ENCODE measurements at places on chromosomes 4 and X.

DNA sequence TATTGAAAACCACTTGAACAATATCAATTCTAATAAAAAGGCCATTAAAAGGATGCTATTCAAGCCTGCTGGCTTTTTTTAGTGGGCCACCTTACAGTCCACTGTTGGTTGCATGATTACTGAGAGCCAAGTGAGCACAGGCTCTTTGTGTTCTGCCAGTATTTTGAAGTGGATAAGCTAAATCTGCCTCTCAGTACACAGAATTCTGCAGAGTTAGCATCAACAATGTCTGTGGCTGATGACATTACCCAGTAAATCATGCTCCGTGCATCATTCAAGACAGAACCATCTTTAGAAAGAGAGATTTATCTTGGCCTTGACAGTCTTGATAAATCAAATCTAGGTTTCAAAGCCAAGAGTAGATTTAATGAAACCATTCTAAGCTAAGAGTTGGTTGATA lies 119.0 kb upstream of the GNPDA2 start:
- DNase-seq: no peak

DNA sequence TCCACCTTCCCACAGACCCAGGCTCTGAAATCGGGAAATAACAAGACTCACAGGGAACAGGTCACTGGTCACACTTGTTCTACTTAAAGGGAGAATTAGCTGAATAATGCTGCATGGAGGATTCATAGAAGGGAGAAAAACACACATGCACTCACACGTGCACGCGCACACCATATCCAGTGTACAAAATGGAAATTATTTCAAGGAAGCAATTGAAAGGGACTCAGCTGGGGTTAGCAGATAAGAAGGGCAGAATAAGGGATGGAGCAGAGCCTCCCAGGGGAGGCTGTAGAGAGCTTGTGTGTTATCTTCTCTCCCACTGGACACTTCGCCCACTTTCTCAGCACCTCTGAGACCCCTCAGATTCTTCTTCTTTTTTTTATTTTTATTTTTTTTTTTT lies 10.3 kb downstream of the GABRQ start:
- no peak for DNase-seq

DNA sequence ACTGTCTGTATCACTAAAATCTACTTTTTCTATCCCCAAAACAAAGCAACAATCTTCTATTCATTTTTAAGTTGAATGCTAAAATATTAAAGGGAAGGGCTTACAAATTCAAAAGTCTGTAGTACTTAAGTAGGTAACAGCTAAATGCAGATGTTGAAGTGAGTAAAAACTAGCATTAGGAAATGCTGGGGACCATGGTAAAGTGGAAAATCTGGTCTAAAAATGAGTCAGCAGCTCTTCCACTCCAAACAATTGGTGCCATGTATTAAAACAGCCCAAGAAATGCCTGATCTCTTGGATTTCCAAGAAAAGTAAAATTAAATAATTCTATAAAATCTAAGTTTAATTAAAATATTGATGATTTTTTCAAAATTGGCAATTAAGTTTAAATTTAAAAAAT lies 73.3 kb upstream of the PPP3CA start:
- DNase-seq: no peak

DNA sequence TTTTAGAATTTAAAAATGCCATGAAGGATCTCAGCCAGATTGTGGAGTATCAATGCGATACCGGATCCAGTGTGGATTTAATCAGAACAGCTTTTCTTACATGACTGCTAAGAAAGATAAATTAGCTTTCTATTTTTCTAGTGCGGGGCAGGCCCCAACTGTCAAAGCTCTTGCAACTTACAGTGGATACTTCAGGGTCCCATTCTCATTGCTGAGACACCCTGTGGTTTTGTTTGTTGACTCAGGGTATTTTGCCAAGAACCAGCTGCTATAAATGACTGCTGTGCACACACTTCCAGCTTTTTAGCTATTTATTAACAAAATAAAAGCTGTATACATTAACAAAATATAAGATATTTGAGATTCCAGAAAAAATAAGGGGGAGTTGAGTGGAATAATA lies 166.4 kb downstream of the DCLK2 start:
- DNase-seq: no peak

GRCh38 chr4:72974694-72975487 lies 94.6 kb downstream of the COX18 start:
- no peak for DNase-seq
